ENCODE measurements at places on chromosomes 2 and 18. TPM values are rescaled to one million over a fixed set of nuclear protein-coding genes. Genes with fewer than 3 reads are reported as not detected.

The MTIF2 gene
- total RNA-seq: 17.8 TPM

The CENPA gene
- total RNA-seq: 0.66 TPM

The ZNF521 gene
- 44.3 TPM for total RNA-seq

The ST6GAL2 gene
- not detected for total RNA-seq

The LOXL3 gene
- total RNA-seq: 7.3 TPM

The FTCDNL1 gene
- total RNA-seq: 8.9 TPM

The NAT8 gene
- total RNA-seq: not detected

The IL36B gene
- not detected for total RNA-seq

The PSD4 gene
- 7.7 TPM for total RNA-seq

The TUBA4B gene
- not detected for total RNA-seq

The COL4A4 gene
- total RNA-seq: 3.7 TPM

The ARHGAP25 gene
- 7.3 TPM for total RNA-seq

The STAT4 gene
- 5.7 TPM for total RNA-seq

The SIX3 gene
- not detected for total RNA-seq

The KIAA2012 gene
- not detected for total RNA-seq

The TMEM169 gene
- total RNA-seq: 0.65 TPM

The ADI1 gene
- total RNA-seq: 92.4 TPM

The CABYR gene
- 0.33 TPM for total RNA-seq

The MC4R gene
- total RNA-seq: not detected

The BUB1 gene
- total RNA-seq: 2.4 TPM

The HOXD3 gene
- 5.1 TPM for total RNA-seq

The CCDC121 gene
- 5.5 TPM for total RNA-seq

The CFAP53 gene
- not detected for total RNA-seq

The DPP10 gene
- total RNA-seq: not detected

The TRIB2 gene
- total RNA-seq: 27.5 TPM

The CPLX4 gene
- not detected for total RNA-seq

The ZSWIM2 gene
- 0.44 TPM for total RNA-seq

The ANKRD30BL gene
- total RNA-seq: not detected

The CRYGD gene
- total RNA-seq: not detected

The RASGRP3 gene
- 63.9 TPM for total RNA-seq

The SLC25A12 gene
- total RNA-seq: 24.0 TPM

The HNMT gene
- total RNA-seq: 279 TPM

The PRSS56 gene
- total RNA-seq: not detected

The SCN2A gene
- under 0.01 TPM for total RNA-seq

The FIGN gene
- 13.7 TPM for total RNA-seq

The UNC80 gene
- total RNA-seq: not detected

The POTEJ gene
- total RNA-seq: not detected

The NCKAP1 gene
- 131 TPM for total RNA-seq

The DLX1 gene
- total RNA-seq: not detected

The NOSTRIN gene
- 40.1 TPM for total RNA-seq

Measured in subcutaneous adipose tissue (tissue), 4 donors.